NCI-H69 (cell line): ENCODE measurements at places on chromosomes 12 and 14.

- no peak for DNase-seq
These were observed 105.1 kb downstream of the C12orf50 start for GRCh38 chr12:87924149-87924548.

DNA sequence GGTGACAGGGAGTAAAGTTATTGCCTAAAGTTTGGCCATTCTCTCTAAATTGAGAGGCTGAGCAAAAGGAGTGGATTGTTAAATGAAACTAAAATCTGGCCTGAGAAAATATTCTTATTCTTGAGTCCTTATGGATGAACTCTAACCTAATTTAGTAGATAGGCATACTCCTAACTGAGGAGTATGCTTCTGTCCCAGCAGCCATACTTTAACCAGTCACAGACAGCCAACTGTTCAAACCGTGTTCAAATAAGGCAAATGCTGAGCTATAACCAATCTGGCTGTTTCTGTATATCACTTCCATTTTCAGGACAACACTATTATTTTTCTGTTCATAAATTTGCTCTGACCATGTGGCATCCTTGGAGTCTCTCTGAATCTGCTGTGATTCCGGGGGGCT lies 75.9 kb upstream of the RERGL start:
- peak; percentile 16 for DNase-seq

DNA sequence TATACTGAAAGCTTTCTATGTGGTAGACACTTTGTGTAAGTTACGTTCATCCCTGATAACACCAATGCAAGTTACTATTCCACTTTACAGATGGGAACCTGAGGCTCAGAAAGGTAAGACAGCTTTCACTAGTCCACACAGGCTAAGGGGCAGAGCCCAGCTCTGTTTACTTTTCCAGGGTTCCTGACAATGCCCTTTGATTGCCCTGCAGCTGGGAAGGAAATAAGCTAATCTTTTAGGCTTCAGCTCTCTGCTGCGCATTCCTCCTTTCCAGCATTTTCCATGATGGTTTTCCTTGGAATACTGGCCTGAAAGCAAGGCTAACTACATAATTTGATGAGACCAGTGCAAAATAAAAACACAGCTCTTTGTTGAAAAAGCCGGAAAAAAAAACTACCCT lies 185.7 kb upstream of the BTG1 start:
- peak; percentile 58 for DNase-seq

GRCh38 chr12:57166971-57167371 lies 19.6 kb upstream of the LRP1-AS start:
- DNase-seq = no peak

DNA sequence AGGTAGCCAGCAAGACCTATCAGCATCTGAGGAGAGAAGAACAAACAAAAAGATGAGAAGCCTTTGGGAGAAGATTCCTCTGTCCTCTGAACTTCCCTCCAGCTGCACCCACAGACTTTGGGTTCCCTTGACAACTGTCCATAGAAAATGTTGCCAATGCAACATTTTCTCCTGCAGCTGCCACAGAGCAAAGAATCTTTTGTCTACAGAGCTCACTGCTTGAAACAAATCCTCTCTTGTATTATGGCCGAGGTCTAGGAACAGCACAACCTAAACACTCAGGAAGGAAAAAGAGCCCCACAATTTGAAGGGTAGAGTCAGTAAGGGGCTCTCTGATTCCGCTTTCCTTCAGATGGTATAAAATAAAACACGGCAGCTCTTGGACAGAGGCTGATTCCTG lies 14.3 kb downstream of the POMT2 start:
- no peak for DNase-seq

DNA sequence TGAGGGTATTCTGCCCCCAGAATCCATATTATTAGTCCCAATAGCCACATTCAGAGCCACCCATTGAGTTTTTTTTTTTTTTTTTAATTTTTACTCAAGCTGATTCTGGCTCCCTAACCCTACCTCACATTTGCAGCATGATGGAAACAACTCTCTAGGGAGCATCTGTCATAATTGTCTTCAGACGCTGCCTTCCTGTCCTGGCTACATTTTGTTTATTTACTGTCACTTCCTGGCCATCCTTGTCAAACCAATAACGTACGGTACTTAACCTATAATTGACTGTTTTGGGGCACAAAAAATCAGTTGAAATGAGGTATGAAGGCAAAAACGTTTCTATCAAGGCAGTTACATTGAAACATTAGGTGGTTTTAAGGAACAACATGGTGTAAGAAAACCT lies 2.1 kb downstream of the GLIPR1 start:
- peak; percentile 52 for DNase-seq

- no peak for DNase-seq
These were observed 5.0 kb upstream of the SETD1B start for GRCh38 chr12:121798787-121799155.

DNA sequence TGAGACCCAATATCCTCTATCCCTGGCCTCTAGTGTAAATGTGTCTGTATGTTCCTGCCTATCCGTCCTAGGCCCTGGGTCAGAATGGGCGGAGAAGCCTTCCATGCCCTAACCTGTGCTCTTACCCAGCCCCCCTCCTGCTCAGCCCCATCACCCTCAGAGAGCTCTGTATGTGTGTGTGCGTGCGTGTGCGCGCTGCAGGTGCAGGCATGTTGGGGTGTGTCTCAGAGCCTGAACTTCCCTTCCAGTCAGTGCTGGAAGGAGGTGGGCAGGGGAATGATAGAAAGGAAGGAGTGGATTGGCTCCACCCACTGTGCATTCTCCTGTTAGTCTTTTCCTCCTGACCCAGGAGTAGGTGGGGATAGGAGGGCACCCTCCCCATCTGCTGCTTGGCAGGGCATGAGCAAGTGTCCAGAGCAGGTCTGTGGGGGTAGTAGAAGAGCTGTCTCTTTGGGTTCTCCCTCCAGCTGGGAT lies 7.2 kb downstream of the NAB2 start:
- DNase-seq = peak; percentile 74

DNA sequence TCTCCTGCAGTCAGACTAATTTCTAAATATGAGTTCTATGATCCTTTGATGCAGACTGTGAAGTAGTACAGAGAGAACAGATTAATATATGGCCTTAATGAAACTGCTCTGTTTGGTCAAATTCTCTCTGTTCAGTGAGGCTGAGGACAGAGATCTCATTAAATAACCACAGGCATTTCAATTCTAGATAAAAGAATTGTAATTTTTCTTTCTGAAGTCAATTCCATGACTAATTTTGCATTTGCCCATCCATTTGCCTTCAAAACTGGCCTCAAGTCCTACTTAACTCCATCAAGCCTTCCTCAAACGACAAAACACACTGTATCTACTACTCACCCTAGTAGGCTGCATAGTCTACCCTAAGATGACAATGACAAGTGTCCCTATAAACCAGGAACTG lies 67.1 kb downstream of the DUSP16 start:
- no peak for DNase-seq

DNA sequence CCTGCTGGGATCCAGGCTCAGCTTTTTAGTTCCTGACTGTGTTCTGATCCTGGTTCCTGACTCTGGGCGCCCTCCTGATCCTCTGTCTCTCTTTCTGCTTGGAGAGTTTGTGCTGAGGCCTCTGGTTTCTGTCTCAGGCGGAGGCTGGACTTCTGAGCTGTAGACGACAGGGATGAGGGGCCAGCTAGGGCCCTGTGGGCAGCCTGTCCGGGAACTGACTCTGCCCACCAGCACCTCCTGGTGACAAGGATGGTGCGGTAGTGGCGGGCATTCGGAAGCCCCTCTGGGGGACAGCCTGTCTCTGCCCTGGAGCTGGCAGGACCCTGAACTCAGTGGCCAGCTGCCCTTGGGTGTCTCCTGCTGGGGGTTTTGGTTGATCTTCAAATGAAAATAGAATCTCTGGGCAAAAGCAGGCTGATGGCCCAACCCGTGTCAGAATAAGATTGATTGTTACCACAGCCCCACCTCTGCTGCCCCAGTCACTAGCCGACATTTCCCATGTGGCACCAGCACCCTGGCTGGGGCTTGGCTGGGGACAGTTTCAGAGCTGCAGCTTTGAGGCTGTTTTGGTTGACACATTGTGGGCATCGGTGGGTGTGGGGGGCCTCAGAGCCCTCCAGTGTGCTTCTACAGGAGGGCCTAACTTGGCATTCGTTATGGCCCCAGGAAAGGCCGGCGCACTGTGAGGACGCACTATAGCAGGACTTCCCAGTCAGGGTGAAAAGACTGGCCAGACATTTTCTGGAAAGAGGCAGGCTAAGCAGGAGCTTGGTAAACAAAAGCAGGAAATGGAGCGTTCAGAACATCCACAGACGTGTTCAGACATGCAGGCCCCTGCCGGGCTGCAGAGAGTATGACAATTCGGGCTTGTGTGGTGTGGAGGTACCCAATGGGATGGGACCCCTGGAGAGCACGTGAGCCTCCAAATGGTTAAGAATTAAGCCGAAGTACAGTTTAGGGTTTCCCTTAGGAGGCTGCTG lies 16.2 kb downstream of the KRT80 start:
- DNase-seq = peak; percentile 98

DNA sequence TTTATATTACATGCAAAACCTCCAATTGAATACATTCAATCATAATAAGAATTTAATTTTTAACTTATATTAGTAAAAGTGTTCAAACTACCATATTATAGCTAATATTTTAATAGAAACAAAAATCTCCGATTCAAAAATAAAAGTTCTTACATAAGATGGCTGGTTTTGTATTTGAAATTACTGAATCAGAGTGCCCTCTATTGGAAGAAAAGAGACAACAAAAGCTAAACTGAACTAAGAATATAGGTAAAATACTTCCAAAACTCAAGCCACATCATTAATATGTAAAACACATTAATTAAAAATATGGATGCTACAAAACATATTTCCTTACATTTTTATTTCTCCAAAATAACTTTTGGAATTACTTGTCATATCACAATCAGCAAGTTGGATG lies 120.3 kb downstream of the GARIN6 start:
- peak; percentile 50 for DNase-seq

DNA sequence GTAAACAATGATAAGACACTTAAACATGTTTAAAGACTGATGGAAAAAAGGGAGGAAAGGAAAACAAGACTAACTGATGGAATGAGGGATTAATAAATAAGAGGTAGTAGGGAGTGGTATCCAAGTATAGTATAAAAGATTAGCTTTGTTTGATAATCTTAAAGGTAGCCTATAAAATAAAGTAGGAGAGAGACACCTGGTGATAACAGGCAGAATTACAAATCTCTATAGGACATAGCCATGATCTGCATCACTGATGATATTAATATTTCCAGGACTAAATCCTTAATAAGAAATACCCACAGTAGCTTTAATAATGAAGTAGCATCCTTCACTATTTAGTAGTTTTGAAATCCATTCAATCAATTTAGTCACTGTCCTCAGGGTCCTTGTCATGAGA lies 30.4 kb downstream of the DLGAP5 start:
- DNase-seq = peak; percentile 31

DNA sequence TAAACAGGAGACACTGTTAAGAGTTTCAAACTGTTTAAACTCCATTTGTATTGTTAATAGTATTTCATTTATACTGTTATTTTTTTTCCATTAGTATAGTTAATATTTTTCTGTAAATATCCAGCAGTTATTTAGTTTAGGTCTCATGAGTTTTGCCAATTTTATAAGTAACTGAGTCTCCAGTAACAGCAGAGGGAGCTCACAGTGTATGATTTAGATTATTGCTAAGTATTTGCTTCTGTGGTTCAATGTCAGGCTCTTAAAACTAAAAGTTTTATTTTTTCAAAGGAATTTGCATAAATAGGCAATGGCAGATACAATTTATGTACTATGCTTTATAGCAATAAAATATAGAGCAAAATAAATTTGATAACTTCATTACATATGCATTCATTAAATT lies 209.7 kb downstream of the ATXN7L3B start:
- DNase-seq = peak; percentile 4

- no peak for DNase-seq
These were observed 297.5 kb upstream of the SOX5 start for GRCh38 chr12:24246934-24247333.

DNA sequence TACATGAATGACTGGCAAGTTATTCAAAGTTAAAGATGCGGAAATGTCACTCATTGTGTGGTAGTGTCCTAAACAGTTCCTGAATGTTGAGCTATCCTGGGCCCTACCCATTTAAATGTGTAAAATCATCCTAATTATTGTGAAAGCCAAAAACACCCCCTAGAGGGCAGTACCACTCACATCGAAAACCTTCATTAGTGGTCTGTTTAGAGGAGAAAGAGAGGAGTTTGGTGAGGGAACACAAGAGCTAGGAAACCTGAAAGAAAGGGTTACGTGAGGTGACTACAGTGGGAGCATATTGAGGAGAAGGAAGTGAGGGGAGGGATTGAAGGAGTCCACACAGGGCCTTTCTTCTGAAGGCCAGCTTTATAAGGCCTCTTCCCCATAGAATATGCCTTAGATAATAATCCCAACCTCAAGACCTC lies 2.5 kb upstream of the TEP1 start:
- DNase-seq = peak; percentile 72

GRCh38 chr14:54483846-54484245 lies 4.9 kb downstream of the GMFB start:
- DNase-seq = no peak

DNA sequence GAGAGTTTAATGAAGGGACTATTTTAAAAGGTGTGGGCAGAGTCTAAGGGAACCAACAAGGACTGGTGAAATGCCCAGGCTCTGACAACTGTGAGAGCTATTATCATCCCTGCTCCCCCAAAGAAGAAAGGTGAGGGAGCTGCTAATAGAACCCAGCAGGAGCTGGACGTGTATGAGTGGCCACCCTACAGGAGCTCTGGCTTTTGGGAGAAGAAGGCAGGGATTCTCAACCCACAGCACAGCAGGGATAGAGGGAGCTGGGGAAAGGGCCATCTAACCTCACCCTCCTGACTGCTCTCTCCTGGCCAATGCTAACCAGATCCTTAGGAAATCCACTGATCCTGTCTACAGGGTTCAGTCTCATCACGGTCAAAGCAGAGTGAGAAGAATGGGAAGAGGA lies 57.1 kb downstream of the GRIN2B start:
- no peak for DNase-seq

DNA sequence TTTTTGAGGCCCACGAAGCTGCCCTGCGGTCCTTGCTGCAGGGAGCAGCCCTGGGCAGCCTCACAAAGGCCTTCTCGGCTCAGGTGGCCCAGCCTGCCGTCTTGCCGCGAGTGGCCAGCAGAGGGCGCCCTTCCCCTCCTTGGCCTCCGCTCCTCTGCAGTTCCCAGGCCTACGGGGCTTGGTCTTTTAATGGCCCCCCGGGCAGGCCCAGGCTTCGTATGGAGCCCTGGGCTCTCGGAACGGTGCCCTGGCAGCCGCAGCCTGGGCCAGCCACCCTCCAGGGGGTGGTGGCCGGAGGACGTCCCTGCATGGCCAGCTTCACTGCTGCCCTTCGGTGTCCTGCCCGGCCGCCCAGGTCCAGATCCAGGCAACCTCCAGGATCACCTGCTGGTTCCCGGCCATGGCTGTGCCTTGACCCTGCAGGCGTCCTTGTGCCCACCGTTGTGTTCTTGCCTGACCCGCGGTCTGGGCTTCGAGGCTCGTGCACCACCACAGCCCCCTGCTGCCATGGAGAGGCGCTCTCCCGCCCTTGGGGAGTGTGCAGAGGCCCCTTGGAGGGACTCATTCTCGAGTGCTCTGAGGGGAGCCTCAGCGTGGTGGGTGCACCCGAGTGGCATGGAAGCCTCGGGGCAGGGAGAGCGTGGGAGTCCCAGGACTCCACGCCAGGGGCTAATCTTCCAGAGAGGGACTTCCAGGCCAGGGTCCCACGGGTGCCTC lies 9.4 kb downstream of the ASPG start:
- DNase-seq = peak; percentile 74

- DNase-seq = no peak
These were observed 94.5 kb upstream of the PARP11 start for GRCh38 chr12:3967556-3968160.
